T-helper 17 cell (primary cell): ENCODE measurements at places on chromosomes 11 and 22.

DNA sequence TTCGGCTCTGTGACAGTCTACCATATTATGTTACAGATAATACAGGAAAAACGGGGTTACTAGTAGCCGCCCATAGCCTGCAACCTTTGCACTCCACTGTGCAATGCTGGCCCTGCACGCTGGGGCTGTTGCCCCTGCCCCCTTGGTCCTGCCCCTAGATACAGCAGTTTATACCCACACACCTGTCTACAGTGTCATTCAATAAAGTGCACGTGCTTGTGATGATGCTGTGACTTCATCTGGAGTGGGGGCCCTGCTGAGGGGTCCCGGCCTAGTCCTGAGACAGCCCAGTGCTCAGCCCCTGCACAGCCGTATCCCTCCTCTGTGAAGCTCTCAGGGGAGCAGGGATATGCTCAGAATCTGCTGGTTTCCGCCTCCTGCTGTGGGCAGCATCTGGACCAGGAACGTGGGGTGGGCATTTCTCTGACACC, 1.2 kb downstream of the IFITM1 start:
- no peak for DNase-seq

GRCh38 chr22:40597526-40598430, 38.7 kb downstream of the MRTFA start:
- DNase-seq: no peak

DNA sequence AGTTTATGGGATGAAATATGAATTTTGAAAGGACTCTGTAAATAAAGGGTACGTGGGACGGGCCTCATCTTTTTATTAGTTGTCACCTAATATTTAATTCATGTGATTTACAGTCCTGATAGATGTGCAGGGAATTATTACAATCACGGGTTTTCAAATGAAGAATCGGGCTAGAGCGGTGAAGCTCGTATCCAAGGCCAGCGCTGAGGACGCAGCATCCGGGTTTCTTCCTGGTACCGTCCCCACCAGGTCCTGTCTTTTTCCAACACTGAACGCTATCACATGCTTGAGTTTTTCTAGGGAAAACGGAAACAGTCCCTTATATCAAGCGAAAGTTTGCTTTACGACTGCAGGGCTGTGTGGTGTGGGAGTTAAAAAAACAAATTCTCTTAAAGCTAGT, 787 bp downstream of the SMDT1 start:
- no peak for DNase-seq

DNA sequence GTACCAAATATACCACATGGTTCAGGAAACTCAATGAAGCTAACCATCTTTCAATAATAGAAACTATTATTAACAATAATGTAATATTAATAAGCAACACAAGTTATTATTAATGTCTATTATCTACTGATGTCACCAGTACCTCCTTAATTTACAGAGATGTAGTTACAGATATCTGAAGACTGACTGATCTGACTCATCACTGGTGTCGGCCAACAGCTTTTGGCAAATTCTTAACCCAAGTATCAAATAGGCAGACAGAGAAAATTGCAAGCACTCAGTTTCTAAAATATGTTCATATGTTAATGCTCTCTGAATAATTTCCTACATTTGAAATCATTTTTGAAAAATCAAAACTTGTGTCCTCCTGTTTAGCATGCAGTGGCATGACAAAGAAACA, 100.4 kb upstream of the DDI1 start:
- no peak for DNase-seq

DNA sequence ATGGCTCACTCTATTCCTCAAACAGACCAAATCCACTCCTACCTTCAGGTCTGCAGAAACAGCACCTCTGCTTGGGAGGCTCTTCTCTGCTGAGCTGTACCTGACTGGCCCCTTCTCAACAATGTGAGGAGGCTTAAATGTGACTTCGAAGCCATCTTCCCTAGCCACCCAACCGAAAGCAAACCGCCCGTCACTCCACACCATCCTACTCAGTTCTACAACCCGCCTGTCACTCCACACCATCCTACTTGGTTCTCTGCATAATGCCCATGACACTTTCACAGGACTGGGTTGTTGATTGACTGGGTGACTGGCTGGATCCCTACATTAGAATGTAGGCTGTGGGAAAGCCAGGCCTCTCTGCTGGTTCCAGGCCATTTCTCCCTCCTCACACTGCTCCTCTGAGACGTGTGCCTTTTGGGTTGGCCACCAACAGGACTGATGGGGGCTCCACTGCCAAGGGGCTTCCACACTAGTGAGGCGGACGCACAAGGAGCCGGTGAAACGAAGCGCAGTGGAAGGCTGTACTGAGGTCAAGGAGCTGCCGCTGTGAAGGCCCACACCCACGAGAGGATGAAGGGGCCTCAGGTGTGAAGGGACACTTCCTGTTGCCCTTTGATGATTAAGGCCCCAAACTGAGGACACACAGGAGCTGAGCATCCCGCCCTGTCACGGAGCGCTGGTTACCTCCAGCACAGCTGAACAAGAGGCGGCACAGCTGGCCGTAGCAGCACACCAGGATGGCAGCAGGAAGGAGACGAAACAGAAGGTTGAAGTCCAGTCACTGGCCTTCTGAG, 47.5 kb upstream of the SPATA19 start:
- no peak for DNase-seq

GRCh38 chr11:107740271-107740670, 28.4 kb upstream of the SLN start:
- no peak for DNase-seq

- no peak for DNase-seq
These were observed 103.3 kb upstream of the AKIP1 start for GRCh38 chr11:8807544-8808225.

DNA sequence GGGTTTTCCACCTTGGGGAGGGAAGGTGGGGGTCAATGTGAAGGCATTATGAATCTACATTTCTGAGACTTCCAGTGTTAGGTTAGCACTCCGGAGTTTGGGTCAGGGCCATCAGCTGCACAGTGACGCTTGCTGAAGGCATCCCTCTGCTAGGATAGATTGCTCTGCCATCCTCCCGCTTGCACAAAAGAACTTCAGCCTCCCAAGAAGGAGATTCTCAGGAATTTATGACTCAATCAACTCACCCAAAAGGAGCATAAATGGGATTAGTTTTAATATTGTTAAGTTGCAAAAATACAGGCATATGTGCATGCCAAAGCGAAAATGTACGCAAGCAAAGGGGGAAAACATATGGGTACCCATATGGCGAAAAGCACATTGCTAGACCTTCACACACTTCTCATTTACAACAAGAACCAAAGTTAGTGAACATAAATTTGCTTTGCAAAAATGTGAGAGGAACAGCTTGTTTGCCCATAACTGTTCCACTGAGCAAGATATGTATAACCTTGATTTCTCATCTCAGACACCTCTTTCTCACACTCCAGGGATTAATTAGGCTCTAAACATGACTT, 1013.0 kb downstream of the OPCML start:
- DNase-seq: no peak
